Esophagus squamous epithelium (tissue), 5 donors: ENCODE measurements at places on chromosomes 4 and X. TPM values are rescaled to one million over a fixed set of nuclear protein-coding genes. Genes with fewer than 3 reads are reported as not detected.
A peak's percentile ranks its signal among the peaks of the same experiment; 100 is the strongest.

- H3K36me3 ChIP-seq, result no peaks in the 10 kb centered on the region
- no peak overlapping the region for H3K4me3 ChIP-seq
- no peak for DNase-seq
- H3K27ac ChIP-seq, result no peak overlapping the region
- no peaks in the 10 kb centered on the region for H3K27me3 ChIP-seq
Measured at GRCh38 chr4:137116144-137116543, 416.1 kb downstream of the PCDH18 start.

- H3K36me3 ChIP-seq, result no peaks in the 10 kb centered on the region
- H3K27me3 ChIP-seq, result no peaks in the 10 kb centered on the region
- H3K27ac ChIP-seq, result peak overlapping the region; percentile 91
- peak overlapping the region; percentile 71 for H3K4me3 ChIP-seq
Measured at GRCh38 chrX:37847733-37848197, 394 bp upstream of the DYNLT3 start.

DNA sequence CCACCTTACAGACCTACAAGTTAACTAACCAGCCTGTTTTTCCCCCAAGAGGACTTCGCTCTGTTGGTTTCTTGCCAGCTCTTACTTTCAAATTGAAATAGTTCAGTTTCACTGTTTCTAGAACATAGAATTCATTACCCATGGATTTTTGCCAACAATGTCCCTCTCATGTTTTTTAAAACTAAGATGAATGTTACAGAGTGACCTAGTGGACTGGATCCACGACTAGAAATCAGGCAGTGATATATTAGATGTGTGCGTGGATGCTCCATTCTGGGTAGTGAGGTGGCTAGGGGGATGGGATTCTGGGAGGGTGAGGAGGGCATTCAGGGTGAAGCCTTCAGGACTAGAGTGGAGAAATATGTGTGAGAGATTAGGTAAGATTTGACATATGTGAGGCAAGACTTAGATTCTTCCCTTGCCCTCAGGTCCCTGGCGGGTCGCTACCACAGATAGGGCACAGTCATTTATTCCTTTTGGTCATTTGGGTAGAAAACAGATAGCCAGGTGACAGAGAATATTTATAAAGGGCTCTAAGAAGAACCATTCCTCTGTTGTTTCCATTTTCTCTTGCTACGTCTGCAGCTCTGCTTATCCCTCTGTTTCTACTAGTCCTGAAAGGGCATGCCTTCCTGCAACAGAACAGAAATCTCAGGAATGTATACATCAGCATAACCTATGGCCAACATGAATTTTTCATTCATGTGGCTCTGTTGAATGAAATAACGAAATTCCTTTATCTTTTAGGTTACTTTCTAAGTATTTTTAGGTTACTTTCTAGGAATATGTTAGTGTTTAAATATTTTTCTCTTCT lies 15.4 kb upstream of the JADE1 start:
- H3K27ac ChIP-seq, result no peak overlapping the region
- H3K4me3 ChIP-seq, result no peak overlapping the region
- no peaks in the 10 kb centered on the region for H3K4me1 ChIP-seq
- H3K27me3 ChIP-seq, result no peaks in the 10 kb centered on the region
- no peak for DNase-seq
- H3K36me3 ChIP-seq, result no peaks in the 10 kb centered on the region

DNA sequence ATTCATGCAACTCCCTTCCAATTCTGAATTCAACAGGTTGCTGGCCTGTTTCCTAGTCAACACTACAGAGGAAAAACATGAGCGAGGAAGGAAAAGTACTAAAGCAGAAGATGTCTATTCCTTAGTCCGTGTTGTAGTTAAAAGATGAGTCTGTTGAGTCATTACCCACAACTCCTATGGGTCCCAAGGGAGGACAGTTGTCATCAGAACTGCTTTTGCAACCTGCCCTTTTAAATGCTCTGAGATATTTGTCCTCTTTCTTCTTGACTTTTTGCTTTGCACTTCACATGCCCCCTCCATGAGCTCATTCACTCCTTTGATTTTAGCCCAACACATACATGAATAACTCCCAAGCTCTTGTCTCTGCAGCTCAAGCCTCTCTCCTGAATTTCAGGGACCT lies 119.2 kb downstream of the CORIN start:
- H3K4me1 ChIP-seq, result no peaks in the 10 kb centered on the region
- no peak overlapping the region for H3K27ac ChIP-seq
- no peaks in the 10 kb centered on the region for H3K36me3 ChIP-seq
- no peak for DNase-seq
- H3K4me3 ChIP-seq, result no peak overlapping the region

DNA sequence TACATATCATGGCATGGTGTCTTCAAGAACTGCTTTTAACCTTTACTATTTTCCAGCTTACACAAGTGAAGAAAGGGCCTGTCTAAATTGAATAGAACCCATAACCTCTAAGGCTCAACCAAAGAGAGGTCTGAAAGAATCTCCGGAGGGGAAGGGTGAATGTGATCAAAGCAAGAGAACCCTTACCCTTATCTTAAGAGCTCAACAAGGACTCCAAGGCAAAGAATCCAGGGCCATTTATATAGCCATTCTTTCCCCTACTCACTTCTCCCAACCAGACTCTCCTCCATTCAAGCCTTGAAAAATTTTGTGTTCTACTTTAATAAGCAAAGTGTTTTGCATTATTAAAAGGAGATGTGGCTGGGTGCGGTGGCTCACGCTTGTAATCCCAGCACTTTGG lies 118.7 kb downstream of the SH3RF1 start:
- H3K4me3 ChIP-seq, result no peak overlapping the region
- no peak for DNase-seq
- no peak overlapping the region for H3K27ac ChIP-seq
- H3K36me3 ChIP-seq, result no peaks in the 10 kb centered on the region
- no peaks in the 10 kb centered on the region for H3K27me3 ChIP-seq
- H3K4me1 ChIP-seq, result no peaks in the 10 kb centered on the region

DNA sequence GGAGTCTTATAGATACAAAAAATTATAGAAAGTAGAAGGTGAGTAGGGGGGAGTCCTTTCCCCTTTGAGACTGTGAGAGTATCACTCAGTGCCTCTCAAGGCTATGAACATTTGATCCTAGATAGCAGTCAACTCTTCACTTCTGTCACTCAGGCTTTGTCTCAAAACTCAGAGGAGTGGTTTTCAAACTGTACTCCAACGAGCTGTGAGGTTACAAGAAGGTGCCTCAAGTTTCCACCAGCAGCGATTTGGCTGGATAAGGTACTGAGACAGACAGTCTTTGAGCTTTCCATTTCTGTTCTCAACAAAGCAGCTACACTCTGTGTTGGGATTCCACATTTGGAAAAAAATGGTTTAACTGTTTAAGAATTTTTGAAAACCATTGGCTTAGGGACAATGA lies 48.0 kb upstream of the NDST3 start:
- DNase-seq, result no peak
- no peaks in the 10 kb centered on the region for H3K4me1 ChIP-seq
- no peaks in the 10 kb centered on the region for H3K36me3 ChIP-seq
- no peak overlapping the region for H3K27ac ChIP-seq
- H3K4me3 ChIP-seq, result no peak overlapping the region

DNA sequence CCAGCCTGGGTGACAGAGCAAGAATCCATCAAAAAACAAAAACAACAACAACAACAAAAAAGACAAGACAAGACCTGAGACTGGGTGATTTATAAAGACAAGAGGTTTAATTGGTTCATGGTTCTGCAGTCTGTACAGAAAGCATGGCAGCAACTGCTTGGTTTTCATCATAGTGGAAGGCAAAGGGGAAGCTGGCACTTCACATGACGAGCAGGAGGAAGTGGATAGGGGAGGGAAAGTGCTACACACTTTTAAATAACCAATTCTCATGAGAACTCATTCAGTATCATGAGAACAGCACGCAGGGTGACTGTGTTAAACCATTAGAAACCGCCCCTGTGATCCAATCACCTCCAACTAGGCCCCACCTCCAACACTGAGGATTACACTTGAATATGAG lies 28.4 kb upstream of the SLC10A7 start:
- H3K27ac ChIP-seq, result no peak overlapping the region
- no peaks in the 10 kb centered on the region for H3K36me3 ChIP-seq
- no peaks in the 10 kb centered on the region for H3K4me1 ChIP-seq
- no peak overlapping the region for H3K4me3 ChIP-seq
- H3K27me3 ChIP-seq, result no peaks in the 10 kb centered on the region

DNA sequence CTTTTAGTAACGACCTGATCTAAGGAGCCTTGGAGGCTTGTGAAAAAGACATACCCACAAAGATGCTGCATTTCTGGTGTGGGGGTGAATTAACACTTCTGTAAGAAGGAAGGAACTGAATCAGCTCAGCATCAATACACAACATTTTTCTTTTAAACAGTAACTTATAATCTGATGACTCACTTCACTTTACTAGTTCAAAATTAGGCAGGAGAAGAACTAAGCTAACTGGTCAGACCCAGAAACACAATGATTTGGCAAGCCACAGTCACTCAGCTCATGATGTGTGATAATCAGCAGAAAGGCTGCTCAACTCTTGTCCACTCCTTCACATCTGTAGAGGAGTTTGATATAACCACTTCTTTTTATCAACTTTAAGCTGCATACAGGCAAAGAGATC lies 4.6 kb downstream of the MMAA start:
- peaks cover under 1% of the 10 kb centered on the region for H3K36me3 ChIP-seq
- H3K4me1 ChIP-seq, result peaks cover 35% of the 10 kb centered on the region
- H3K27me3 ChIP-seq, result no peaks in the 10 kb centered on the region
- no peak overlapping the region for H3K4me3 ChIP-seq
- no peak for DNase-seq

GRCh38 chr4:169207436-169208089 lies 63.2 kb downstream of the SH3RF1 start:
- no peaks in the 10 kb centered on the region for H3K4me1 ChIP-seq
- no peak overlapping the region for H3K27ac ChIP-seq
- H3K27me3 ChIP-seq, result no peaks in the 10 kb centered on the region
- DNase-seq, result no peak
- H3K4me3 ChIP-seq, result no peak overlapping the region

- H3K36me3 ChIP-seq, result no peaks in the 10 kb centered on the region
- no peak for DNase-seq
- H3K4me1 ChIP-seq, result no peaks in the 10 kb centered on the region
- no peak overlapping the region for H3K27ac ChIP-seq
- H3K27me3 ChIP-seq, result no peaks in the 10 kb centered on the region
Measured at GRCh38 chrX:101442085-101442484, 34.1 kb downstream of the HNRNPH2 start.

DNA sequence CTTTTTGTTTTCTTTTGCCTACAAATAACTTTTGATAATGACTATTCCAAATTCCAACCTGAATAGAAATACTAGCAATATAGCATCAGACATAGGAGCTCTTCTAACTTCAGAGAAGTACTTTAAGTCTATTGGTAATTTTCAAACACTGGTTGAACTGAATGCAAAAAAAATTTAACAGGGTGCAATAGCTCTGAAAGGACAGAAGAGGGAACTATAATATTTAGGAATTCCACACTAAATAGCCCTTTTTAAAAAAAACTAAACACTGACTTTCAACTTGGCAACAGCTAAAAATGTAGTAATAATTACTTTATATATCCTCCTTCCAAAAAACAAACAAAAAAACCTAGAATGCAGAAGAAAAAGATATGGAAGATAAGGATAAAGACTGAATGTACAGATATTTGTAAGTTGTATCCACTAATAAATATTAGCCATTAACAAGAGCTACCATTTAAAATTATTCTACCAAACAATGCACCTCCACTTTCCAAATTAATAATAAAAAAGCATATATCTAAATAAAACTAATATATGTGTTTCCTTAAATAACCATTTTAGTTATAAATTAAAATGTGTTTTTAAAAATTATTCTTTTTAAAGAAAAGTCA lies 81.4 kb downstream of the FBXW7 start:
- H3K4me3 ChIP-seq, result no peak overlapping the region
- no peak overlapping the region for H3K27ac ChIP-seq
- no peaks in the 10 kb centered on the region for H3K36me3 ChIP-seq
- H3K27me3 ChIP-seq, result no peaks in the 10 kb centered on the region

DNA sequence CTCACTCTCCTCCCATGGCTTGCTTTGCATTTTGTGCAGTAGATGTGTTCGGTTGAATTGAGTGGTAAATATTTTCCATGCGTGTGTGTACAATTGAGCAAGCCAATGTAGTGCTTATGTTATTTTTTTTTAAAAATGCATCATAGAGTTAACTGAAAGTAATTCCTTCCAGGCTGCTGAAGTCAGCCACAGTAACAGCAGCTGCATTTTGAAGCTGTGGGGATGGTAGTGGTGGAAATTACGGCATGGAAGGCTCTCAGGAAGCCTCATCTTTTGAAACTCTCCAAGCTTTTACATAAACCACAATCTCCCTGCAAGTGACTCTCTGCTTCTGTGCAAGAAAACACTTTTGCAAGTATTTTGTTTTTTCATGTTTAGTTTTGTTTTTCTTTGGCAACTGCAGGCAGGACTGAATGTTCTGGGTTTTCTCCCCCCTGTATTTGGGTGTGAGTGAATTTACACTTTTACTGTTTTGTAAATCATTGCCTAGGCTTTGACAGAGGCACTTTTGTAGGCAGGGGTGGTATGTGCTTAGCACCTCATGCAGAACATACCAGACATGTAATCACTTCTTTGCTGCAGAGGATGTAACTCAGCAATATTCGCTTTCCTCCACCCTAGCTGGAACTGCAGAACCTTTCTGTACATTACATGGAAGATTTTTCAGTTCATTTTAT lies 56.2 kb downstream of the LRRC66 start:
- no peaks in the 10 kb centered on the region for H3K27me3 ChIP-seq
- no peak overlapping the region for H3K4me3 ChIP-seq
- no peak for DNase-seq
- H3K27ac ChIP-seq, result no peak overlapping the region
- no peaks in the 10 kb centered on the region for H3K4me1 ChIP-seq

DNA sequence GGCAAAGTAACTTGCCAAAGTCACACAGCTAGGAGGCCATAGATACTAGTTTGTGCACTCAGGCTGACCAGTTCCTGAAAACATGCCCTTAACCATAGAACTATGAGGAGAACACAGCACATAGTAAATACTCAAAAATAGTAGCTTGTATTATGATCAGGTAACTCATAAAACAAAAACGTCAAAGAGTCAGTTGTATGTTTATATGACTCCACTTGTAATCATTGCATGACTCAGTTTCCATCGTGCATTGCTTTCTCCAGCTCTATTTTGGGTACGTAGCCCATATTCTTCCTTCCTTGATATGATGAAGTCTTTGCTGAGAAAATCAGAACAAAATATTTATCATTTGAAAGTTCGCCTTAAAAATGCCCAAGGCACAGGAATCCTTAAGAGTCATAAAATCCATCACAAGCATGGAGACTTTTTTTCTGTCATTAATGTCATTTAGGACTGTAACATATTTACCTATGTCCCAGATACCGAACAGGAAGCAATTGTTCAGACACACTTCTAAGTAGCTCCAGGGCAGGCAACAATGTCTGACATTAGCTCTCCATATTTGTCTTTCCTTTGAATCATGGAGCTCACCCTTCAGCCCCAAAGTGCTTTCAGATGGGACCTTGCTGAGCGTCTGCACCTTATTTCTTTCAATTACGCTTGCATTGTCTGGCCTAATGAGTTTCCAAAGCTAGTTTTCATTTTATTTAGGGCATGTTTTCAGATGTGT lies 11.2 kb upstream of the MID1 start:
- no peaks in the 10 kb centered on the region for H3K36me3 ChIP-seq
- no peak overlapping the region for H3K4me3 ChIP-seq
- H3K27ac ChIP-seq, result no peak overlapping the region

GAGE2A gene
- not detected for total RNA-seq

CT45A2 gene
- not detected for total RNA-seq

RPL10 gene
- 2,607 TPM for total RNA-seq

CENPE gene
- 11.8 TPM for total RNA-seq

ENPP6 gene
- not detected for total RNA-seq

CT83 gene
- not detected for total RNA-seq

RCHY1 gene
- 11.6 TPM for total RNA-seq

PLP1 gene
- total RNA-seq, result 5.3 TPM

CLDN2 gene
- not detected for total RNA-seq

HTN1 gene
- total RNA-seq, result not detected

TBX22 gene
- not detected for total RNA-seq

TEX11 gene
- not detected for total RNA-seq

BST1 gene
- 0.97 TPM for total RNA-seq
